ENCODE measurements at places on chromosomes 4 and X.

- DNase-seq: no peak
Observed at GRCh38 chrX:41337140-41337539, 3.2 kb downstream of the DDX3X start.

GRCh38 chrX:154325541-154325940 is 29.9 kb downstream of the TKTL1 start:
- DNase-seq: no peak

DNA sequence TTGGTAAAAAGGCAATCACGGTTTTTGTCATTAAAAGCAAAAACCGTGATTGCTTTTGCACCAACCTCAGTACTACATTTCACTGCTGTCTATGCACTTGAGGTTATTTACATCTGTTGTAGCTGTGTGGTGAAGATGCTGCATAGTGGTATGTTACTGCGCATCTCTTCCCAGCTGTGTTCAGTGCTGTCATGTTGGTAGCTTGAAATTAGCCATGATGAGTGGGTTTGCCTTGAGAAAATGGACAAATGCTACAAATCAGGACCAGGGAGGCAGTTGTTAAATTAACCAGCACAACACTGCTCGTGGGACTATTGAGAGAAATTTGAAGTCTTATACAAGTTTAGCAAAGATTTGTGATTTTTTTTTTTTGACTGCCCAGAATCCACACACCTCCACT is 2.2 kb upstream of the SMIM43 start:
- DNase-seq: no peak

DNA sequence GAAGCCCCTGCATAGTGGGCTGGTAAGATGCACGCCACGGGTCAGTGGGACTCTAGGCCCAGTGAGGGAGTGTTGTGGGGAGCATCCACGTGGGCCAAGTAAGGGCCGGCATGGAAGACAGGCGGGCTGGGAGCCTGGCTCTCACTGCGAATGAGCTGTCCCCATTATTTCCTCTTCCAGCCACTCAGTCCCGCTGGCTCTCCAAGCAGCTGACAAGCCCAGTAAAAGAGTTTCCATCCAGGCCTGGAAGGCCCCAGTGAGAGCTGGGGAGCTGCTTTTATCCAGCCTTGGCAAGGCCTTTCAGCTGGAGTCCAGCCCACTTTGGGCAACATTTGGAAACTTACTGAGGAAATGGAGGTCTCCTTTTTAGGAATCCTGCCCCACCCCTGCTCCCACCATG is 24.9 kb downstream of the APLN start:
- peak; percentile 35 for DNase-seq

DNA sequence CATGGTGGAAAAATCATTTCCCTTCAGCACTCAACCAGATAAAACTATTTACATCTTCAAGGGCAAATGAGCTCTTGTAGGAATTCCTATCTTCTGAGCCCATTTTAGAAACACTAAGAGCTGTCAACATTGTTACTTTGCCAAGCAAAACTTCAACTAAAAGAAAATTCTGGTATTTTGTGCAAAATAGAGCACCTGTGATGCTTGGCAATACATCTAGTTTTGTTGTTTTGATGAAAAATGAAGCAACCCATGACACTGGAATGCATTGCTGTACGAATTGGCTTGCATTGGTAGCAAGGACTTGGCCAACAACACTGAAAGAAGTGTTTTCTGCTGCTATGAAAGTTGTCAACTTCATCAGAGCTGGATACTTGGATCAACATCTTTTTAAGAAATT is 194.4 kb downstream of the COX18 start:
- DNase-seq: no peak

- no peak for DNase-seq
Observed at GRCh38 chr4:10007793-10008608, 13.3 kb downstream of the SLC2A9 start.

DNA sequence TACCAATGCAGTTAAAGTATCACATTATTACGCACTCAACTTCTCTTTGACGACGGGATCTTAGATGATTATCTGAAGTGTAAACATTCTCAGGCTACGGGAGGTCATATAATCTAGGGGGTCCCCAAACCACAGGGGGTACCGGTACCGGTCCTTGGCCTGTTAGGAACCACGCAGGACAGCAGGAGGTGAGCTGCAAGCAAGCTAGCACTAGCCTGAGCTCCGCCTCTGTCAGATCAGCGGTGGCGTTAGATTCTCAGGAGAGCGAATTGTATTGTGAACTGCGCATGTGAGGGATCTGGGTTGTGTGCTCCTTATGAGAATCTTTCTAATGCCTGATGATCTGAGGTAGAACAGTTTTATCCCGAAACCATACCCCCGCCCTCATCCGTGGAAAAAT is 20.6 kb upstream of the PRR27 start:
- no peak for DNase-seq

- DNase-seq: no peak
Observed at GRCh38 chrX:18174971-18175370, 45.7 kb downstream of the BEND2 start.

DNA sequence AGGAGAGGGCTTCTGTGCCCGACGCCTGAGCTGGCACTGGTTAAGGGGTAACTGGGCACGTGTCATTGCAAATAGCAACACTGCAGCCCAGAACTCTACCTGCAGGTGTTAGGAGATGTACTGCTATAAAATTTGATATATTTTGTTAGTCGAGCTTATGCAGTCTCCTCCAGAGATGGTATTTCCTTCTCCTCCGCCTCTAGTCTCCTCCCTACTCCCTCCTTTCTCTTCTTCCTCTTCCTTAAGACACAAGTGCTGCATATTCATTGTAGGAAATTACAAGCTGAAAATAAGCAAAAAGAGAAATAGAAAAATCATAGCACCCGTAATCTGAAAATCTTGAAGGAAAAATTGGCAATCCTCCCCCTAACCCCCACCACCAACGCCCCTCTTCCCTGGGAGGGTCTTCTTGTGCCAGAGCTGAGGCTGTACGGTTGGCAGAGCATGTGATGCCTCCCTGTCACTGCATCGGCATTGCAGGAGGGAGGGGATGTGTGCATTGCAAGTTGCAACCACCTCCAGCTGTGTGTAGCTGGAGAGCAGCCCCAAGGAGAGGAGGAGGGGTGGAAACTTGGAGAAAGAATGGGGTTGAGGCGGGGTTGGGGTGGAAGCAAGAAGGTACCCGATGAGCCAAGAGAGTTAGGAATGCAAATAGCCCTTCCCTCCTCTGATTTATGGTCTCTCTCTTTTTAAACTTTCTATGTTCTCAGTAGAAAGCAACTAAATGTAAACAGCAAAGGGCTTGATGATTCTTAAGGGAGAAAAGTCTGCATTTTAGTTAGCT is 48.3 kb upstream of the MND1 start:
- DNase-seq: no peak

GRCh38 chr4:128725405-128726055 is 84.0 kb upstream of the JADE1 start:
- no peak for DNase-seq

GRCh38 chrX:7108030-7108429 is 39.5 kb upstream of the STS start:
- DNase-seq: no peak

DNA sequence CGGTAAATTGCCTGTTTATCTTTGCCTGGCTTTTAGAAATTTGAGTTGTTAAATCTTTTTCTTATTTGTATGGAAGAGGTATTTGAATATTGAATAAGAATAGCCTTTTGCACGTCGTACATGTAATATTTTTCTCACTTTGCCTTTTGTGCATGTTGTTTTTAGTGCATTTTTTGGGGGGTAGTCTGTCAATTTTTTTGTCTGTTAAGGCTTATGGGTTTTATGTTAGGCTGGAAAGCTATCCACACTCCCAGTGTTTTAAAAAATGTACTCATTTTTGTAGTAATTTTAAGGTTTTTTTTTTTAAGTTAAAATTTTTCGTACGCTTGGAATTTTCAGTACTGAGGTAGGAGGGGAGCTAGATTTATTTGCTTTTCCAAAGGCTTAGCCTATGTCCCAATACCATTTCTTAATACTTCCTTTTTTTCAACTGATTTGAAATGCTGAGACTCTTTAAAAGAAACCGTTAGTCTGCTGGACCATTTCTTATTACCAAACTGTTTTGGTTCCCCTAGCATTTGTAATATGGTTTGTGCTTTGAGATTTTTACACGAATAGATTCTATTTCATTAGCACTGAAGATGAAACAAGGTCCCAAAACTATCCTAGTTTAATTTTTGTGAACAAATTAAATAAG is 1.3 kb downstream of the HERC5 start:
- DNase-seq: no peak

- no peak for DNase-seq
Observed at GRCh38 chr4:184165291-184165690, 52.4 kb downstream of the ENPP6 start.

GRCh38 chr4:112766422-112766821 is 129.5 kb downstream of the LARP7 start:
- no peak for DNase-seq

- DNase-seq: no peak
Observed at GRCh38 chr4:6225469-6225868, 25.1 kb upstream of the JAKMIP1 start.

GRCh38 chr4:109649872-109650271 is 53.4 kb downstream of the CASP6 start:
- DNase-seq: no peak

DNA sequence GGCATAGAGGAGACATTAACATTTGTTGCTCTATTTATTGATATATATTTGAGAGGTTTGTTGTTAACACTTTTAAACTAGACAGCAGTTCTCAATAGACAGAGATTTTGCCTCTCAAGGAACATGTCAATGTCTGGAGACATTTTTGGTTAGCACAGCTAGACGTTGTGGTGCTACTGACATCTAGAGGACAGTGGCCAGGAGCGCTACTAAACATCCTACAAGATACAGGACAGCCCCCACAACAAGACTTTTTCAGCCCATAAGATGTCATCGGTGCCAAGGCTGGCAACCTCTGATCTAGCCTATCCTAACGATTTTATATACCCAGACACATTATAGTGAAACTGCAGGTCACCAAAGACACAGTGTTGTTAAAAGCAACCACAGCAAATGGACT is 18.4 kb upstream of the CTSO start:
- DNase-seq: peak; percentile 24

GRCh38 chr4:102246416-102246815 is 98.9 kb downstream of the SLC39A8 start:
- DNase-seq: no peak

DNA sequence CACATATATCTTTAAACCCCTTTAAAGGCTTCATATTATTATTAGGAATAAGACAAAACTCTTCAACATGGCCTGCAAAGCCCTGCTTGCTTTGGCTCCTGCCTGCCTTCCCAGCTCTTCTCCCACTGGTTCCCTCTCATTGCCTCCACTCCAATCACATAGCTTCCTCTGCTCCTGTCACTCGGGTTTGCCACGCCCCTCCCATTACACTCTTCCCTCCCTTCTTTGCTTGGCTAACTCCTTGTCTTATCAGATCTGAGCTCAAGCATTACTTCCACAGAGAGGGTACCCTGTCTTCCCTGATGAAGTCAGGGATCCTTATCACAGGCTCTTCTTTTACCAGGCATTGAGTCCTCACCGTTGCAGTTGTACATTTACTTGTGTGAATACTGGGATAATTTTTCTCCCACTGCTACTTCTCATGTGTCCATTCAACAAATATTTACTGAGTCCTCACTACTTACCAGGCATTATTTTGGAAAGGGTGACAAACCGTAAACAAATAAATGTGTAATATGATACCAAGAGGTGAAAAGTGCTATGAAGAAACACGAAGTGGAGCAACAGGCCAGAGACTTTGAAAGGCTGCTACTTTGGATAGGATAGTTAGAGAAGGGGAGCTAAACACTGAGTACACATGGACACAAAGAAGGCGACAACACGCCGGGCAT is 3.2 kb upstream of the VGLL1 start:
- DNase-seq: no peak

- DNase-seq: no peak
Observed at GRCh38 chr4:100728861-100729260, 211.0 kb upstream of the EMCN start.

DNA sequence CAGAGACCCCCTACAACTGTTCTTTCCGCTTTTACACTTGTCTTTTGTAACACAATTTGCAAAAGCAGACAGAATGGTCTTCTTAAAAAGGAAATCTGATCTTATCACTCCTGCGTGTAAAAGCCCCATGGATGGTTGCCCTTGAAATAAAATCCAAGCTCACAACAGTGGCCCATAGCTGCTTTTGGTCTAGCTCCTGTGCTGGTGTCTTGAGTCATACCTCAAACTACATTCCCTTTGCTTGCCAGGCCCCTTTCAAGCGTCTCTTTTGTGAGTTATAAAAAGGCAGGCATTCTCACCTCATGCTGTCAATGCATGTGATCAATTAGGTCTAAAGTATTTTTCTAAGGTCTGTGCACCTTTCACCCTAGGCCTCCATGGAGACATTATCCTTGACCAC is 27.6 kb downstream of the HPGD start:
- DNase-seq: no peak

DNA sequence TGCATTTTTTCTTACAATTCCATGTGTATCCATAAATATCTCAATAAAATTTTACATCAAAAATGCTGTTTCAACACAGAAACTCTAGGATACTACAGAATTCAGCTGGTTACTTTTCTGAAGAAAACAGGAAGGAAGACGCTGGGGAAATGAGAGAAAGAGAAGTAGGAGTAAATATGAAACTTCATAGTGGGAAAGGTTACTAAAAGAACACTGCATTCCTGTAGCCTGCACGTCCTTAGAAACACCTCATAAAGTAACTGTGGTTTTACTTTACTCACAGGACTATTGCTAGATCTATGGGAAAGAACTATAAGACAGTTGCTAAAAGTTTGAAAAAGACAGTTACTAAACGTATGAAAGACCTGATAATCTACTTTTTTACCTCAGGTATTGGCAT is 23.1 kb downstream of the ATP11C start:
- no peak for DNase-seq

DNA sequence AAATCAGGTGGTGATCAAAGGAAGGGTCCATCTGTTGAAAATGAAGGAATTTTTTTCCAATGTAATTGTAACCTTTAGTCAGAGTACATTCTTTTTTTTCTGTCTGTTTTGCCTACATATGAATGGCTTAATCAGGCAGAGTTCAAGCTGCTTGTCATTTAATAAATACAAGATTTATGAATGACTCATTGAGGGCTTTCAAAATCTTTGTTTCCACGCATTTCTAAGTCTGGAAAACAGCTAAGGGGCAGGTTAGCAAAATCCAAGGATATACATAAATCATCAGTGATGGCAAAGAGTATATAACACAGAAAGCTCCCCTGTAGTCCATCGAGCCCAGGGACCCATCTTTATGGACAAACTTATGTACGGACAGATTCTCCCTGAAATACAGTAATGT is 1.8 kb downstream of the CA5B start:
- no peak for DNase-seq

DNA sequence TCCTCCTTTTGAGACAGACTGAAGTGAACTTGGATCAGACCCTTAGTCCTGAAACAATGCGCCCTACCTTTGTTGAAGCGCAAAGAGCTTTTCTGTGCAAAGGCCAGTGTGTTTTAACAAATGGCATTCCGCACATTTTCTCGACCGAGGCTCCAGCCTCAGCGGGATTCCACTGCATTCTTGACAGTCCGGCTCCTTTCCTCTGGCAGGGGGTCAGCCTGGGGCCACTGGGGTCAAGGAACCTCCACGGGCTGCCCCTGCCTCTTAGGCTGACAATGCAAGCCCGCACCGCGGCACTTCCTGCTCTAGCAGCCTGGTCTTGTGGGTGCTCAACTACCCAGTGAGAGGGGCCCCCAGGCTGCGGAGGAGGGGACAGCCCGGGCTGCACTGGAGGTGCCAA is 47.2 kb upstream of the TFDP3 start:
- DNase-seq: no peak

Data from left cardiac atrium (tissue), 4 donors.